A549 (cell line): ENCODE measurements at places on chromosomes 3 and 15.

DNA sequence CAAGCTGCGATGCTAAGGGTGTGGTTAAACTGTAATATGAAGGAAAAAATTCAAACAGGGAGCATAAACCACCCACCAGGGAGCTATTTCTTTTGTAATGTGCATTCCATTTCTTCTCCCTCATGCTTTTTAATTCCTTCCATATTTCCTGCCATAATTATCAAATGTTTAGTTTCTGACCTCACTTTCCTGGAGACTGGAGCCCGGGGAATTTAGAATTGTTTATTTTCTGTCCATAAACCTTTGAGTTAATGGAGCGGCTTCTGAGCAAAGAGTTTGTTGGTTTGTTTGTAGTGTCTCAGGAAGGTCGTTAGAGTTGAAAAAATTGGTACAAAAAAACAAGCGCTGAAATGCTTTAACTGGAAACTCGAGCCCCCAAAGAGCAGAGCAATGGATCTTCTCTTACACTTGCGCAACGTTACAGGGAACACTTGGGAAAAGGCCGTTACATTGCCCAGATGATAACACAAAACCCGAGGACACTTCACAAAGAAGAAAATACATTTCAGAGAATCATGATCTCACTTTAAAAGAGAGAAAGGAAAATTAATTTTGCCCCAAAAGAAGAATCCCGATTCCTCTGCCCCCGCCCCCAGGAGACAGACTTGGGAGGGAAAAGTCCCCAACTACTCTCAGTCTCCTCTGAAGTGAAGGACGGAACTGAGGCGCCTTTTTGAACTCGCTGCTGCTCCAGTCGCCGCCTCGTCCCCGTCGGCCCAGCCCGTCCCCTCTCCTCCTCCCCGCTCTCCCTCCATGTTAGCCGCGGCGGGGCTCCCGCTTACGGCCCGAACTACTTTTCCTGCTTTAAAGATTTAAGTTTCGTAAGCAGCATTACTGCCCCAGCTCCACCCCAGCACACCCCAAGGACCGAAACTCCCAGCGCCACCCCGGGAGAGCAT lies 842 bp downstream of the FSTL1 start:
- peak; percentile 24 for DNase-seq

DNA sequence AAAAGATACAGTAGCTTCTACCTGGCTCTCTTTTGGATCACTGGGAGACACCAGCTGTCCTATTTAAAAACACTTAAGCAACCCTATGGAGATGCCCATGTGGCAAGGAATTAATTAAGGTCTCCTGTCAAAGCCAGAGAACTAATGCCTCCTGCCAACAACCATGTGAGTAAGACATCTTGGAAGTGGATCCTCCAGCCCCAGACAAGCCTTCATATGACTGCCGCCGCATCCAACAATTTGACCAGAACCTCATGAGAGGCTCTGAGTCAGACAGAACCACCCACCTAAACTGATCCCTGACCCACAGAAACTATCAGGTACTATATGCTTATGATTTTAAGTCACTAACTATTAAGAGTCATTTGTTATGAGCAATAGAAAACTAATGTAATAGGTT lies 22.3 kb downstream of the IFT80 start:
- DNase-seq, result no peak

DNA sequence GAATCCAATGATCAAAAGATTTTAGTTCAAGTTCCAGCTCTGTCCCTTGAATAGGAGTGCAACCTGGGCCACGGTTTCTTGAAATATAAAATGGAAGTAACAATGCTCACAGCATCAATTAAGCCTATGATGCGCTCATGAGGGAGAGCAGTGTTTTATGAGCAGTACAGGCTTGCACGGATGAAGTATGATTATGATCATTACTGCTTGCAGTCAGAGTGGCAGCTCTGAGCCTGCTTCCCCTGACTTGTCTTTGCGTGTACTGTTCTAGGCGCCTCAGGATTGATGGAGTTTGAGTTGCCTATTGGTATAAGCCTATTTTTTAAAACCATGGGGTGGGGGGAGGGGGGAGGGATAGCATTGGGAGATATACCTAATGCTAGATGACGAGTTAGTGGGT lies 37.0 kb downstream of the ITGB5 start:
- no peak for DNase-seq

GRCh38 chr3:160226026-160226907 lies 1.0 kb downstream of the C3orf80 start:
- no peak for DNase-seq

DNA sequence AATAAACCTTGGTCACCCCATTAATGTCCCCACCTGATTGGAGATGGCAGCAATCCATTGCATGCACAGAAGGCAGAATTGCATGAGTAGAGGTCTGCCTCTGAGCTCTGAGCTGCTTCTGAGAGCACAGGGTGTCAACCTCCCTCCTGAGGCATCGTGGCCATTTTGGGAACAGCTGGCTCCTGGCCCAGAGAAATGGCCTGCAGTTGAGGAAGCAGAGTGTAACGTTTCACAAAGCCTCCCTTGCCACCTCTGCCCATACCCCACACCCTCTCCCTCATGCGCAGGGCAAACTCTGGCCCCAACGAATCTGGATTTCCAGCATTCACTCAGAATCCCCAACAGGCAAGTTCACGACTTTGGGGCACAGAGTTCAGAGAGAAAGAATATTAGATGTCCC lies 198.9 kb downstream of the ADAMTS9 start:
- no peak for DNase-seq

DNA sequence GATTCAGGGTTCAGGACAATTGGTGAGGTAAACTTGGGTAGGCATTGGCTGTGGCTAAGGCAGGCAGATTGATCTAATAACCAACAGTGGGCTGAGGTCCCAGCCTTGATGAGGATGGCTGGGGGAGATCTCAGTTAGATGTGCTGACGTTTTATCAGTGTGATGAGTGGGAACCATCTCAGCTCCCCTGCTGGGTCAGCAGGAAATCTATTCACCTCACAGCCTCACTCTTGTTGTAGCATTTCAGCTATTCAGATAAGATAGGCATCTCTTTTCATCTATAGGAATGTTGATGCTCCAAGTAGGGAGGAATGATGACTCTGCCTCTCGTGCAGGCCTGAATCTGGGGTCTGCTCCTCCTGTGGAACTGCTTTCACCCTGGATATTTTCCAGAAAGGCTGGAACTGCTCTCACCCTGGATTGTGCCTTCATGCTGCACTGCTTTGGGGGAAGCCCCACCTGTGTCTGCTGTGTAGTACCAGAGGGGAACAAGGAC lies 973.7 kb downstream of the NSUN3 start:
- no peak for DNase-seq

DNA sequence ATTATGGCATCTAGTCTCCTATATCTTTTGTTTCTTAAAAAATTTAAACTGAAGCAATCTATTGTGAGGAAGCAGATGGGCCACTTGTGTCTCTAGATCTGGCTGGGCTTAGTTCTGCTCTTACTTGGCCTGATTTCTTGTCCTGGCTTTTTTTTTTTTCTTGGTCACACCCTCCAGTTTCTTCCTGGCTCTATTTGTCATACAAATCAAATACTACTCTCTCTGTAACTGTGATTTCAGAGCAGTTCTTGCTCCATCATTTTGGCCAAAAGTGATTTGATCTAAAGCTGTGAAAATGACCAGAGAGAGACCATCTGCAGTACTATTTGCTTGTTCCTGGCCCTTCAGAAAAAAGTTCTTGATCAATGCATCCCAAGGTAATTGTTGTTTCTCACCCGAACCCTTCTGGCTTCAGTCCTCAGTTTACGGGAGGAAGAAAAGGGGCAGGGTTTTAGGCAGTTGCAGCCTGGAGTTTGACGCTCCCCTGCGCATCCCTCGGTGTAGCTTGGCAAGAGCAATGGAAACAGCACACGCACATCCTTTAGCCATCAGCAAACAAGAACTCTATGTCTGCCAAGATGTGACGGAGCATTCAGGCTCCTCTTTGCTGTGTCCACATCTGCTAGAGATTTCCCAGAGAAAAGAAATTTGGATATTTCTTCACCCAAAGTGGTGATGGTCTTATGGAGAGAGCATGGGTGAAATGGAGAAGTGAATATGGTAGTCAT lies 31.6 kb downstream of the CHST2 start:
- no peak for DNase-seq

- DNase-seq, result peak; percentile 89
Observed at GRCh38 chr15:80567721-80568157, 127.4 kb upstream of the ABHD17C start.

DNA sequence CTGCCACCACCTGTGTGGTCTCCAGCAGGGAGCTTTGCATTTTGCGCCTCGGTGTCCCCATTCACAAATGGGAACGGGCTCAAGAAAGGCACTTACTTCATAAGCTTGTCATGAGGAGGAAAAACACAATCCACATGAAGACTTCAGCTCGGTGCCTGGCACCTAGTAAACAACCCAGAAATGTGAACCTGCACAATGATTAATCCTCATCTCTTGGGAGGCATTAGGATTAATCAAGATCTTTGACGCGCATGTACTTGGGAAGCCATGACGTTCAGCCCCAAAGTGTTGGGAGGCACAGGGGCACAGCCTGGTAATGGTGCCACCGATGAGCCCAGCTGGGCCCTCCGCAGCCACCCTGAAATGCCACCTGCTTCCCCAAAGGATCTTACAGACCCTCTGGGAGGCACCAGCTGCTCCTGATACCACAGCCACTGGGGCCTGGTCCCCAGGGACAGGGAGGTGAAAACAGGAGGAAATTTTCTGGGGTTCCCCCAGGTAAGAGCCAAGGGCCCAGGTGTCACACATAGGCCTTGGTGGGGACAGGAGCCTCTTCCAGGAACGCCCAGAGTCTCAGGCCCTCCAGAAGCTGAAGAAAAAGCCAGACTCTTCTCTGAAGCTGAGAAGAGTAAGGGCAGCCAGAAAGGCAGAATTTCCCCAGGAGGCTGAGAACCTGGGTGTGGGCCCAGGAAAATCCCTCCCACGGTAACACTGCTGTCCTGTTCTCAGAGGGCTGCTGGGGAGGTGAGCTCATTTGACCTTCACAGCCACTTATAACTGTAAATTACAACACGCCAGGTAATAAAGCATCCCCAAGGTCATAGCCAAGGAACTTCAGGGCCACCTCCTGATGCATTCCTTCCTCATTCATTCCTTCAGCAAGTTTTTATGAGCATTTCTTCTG lies 507.5 kb downstream of the SHQ1 start:
- no peak for DNase-seq

DNA sequence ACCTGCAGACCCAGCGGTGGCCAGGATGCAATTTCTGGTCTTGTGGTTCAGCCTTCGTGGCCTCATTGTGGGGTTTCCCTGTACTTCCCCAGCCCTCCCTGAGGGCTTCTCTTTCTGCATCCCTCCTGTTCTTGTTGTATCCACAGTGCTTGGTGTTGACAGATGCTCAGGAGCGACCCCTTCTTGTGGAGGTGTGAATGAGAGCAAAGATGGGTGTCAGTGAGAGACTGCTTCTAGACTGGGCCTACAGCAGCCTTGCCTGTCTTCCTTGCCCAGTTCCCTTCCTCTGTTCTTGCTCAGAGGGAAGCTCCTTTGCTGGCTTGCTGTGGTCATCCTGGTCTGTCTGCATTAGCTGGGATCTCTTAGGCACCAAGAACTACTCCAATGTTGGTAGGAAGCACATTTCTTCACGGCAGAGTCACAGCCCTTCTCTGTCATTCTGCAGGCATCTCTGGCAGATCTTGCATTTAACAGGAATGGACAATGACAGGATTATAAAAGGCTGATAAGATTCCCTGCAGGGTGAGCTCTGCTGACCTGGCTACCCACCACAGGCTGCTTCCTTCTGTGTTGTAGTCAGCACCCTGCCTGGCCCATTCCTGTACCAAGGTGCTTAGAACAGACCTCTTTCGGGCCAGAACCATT lies 317.8 kb upstream of the C2CD4B start:
- peak; percentile 45 for DNase-seq

DNA sequence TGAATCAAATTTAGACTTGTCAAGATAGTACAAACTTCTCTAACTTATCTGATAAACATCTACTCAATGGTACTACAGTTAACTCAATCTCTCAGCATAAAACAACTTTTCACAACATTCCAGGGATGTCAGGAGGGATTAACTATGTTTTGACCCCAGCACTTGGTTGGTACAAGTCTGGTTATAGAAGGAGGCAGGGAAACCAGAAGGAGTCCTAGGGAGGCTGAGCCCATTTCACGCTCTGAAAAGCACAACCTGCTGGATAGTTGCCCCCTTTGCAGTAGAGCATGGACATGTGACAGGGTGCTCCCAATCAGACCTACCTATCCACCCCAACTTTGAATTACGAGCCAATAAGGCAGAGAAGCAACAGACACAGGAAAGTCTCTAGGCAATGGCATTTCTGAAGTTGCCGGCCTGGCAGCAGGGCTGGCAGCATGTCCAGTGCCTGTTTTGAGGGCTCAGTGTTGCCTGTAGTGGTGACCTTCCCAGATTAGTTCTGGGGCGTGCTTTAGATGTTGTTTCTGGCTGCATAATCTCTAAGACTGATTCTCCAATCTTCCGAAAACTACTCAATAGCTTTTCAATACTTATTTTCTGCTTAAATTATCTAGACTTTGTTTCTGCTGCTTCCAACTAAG lies 8.2 kb downstream of the ANKUB1 start:
- peak; percentile 23 for DNase-seq

DNA sequence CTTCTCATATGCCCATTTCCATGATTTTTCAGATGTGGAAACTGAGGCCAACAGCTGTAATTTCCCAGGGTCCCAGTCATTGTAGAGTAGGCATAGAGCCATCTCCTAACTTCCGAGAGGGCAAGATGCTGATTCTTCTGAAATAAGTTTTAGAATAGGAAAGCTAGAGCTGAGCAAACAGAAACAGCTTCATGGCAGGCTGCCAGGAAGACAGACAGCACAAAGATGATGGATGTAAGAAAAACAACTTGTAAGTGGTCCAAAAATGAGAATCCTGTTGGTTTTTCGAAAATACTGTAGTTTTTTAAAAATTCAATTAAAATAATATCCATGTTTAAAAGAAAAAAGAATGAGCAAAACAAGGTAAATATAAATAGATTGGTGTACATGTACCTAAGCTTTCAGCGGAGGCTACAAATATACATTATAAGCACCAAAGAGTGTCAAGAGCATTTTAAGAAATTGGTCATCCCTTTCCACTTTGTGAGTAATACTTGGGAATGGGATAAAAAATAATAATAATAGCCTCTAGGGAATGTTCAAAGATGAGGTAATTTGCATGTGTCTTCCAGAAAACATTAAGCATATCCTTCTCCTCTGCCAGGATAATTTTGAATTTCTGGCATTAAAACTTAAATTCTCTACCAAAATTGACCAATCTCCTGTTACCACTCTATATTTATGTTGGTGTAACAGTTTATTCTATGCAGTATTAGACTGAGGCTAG lies 406.6 kb downstream of the MECOM start:
- DNase-seq, result no peak

DNA sequence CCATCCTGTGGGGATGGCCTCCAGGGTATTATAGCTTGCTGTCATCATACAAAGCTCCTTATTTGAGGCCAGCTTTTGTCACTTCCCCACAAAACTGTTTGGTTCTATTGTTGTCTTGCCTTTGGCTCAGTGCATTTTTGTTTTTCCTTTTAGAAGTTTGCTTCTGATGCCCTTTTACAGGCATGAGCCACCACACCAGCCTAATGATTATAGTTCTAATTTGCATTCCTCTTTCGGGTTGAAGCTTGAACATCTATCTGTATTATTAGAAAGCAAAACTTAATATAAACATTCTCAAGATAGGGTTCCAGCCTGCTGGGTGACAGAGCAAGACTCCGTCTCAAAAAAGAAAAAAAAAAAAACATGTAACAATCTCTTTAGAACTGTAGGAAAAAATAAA lies 39.8 kb downstream of the SMARCC1 start:
- DNase-seq, result no peak

GRCh38 chr15:78907577-78907976 lies 34.9 kb downstream of the MORF4L1 start:
- DNase-seq, result no peak
